Stimulated activated CD8-positive, alpha-beta memory T cell treated with anti-CD3 and anti-CD28 coated beads, Interleukin-2, amount 100 ng/mL, for 48 hours (primary cell): ENCODE measurements at places on chromosomes 3 and 15.

DNA sequence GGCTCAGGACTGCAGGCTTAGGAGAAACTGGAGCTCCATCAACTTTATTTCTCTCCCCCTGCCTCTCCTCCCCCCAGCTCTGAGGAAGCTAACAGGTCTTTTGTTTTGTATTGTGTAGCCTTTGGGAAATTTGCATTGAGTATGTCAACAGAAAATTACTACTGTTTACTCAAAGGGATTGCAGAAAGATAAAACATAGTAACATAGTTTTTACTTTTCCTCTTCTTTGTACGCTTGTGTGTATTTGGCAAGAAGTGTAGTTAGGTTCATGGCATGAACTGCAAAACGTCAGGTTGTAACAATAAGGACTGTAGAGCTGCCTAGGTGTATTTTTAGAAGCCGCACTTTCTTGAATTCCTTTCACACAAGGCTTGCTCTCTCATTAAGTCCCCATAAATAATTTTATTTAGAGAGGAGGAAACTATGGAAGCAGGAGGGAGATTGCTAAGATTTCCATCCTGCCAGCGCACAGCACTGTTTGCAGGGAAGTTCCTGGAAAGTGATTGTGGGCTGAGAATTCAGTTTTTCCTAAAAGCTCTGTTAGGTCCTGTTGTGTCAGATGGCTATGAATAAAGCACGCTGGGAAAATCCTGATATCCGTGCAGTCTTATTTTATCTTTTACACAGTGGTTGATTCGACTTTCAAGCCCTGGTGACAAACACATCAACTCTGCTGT is 21.1 kb upstream of the SATB1 start:
- DNase-seq = no peak

GRCh38 chr15:60137711-60138396 is 133.7 kb downstream of the FOXB1 start:
- DNase-seq = no peak

- DNase-seq = no peak
These were observed 128.5 kb downstream of the CHSY1 start for GRCh38 chr15:101123222-101123910.

GRCh38 chr15:67999320-68000100 is 54.6 kb upstream of the PIAS1 start:
- no peak for DNase-seq
